ENCODE measurements at places on chromosomes 11 and 22. TPM values are rescaled to one million over a fixed set of nuclear protein-coding genes. Genes with fewer than 3 reads are reported as not detected.

Gene MS4A15
- total RNA-seq, result not detected

Gene DBX1
- not detected for total RNA-seq

Gene DEUP1
- total RNA-seq, result not detected

Gene KCNJ11
- 0.23 TPM for total RNA-seq

Gene FDXACB1
- 6.0 TPM for total RNA-seq

DNA sequence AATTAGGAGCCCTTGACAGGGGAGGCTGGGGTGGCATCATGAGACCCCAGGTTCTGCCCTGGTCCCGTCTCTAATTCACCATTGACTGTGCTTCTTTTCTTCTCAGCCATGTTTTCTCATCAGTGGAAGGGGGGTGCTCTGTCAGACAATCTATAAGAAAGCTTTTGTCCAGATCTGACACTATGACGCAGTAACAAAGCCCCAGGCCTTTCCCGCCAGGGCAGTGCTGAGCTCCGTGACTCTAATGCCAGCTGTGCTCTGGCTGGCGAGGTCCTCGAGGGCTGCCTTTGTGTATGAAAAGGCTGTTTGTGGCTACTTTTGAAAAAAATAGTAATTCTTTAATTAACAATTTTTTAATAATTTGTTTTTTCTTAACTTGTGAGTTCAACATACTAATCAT lies 3.2 kb downstream of the CD6 start:
- DNase-seq, result peak; percentile 67

Gene CFAP300
- total RNA-seq, result not detected

- DNase-seq, result no peak
Observed at GRCh38 chr11:5071799-5072198, 2.4 kb downstream of the OR52E1 start.

DNA sequence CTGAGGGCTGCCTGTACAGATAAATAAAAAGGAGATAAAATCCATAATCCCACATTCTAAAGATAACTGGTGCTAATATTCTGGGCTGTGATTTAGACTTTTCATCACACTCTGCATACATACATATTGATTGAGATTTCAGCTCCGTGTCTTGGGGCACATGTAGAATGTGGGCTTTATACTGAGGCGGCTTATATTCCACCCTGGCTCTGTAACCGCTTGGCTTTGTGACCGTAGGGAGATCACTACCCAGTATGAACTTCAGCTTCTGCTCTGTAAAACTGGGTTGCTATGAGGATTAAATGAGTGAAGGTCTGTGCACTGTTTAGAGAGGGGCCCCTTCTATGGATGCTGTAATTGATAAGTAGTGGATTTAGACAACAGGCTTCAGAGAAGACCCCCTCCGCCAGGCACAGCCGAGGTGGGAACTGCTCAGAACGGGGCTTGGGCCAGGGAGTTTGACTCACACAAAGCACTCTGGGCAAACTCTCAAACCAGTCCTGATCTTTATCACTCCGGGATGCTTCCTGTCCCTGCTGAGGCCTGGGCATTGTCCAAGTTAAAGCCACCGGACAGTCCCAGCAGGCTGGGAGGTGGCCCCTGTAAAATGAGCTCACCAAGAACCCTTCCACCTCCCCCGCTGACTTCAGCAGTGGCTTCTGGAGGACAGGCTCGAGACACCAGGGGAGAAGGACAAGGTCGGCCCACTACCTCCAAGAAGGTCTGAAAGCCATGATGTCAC lies 17.2 kb downstream of the KIAA1671 start:
- DNase-seq, result no peak

- DNase-seq, result no peak
Observed at GRCh38 chr22:17872471-17872870, 98.2 kb upstream of the BID start.

Measured in activated CD4-positive, alpha-beta T cell treated with anti-CD3 and anti-CD28 coated beads for 36 hours (primary cell).